Type B pancreatic cell (in vitro differentiated cells): ENCODE measurements at places on chromosomes 2 and 18. TPM values are rescaled to one million over a fixed set of nuclear protein-coding genes. Genes with fewer than 3 reads are reported as not detected.

The DSG4 gene
- 0.07 and 0.17 TPM in 2 replicates for total RNA-seq

The PREB gene
- 52.3 and 53.6 TPM in 2 replicates for total RNA-seq

The STPG4 gene
- total RNA-seq: 0.36 TPM in 1 of 2 replicates, not detected in the other

The PRKRA gene
- total RNA-seq: 52.2 and 69.5 TPM in 2 replicates

The FEV gene
- 12.5 and 51.1 TPM in 2 replicates for total RNA-seq

The APCDD1 gene
- 110 and 139 TPM in 2 replicates for total RNA-seq

The DYNAP gene
- total RNA-seq: not detected in 2 replicates

The GLI2 gene
- 10.5 and 28.6 TPM in 2 replicates for total RNA-seq

The ADAM23 gene
- total RNA-seq: 3.1 and 20.2 TPM in 2 replicates

- no peak for DNase-seq
Observed at GRCh38 chr18:7367336-7367735, 136.4 kb downstream of the LRRC30 start.

DNA sequence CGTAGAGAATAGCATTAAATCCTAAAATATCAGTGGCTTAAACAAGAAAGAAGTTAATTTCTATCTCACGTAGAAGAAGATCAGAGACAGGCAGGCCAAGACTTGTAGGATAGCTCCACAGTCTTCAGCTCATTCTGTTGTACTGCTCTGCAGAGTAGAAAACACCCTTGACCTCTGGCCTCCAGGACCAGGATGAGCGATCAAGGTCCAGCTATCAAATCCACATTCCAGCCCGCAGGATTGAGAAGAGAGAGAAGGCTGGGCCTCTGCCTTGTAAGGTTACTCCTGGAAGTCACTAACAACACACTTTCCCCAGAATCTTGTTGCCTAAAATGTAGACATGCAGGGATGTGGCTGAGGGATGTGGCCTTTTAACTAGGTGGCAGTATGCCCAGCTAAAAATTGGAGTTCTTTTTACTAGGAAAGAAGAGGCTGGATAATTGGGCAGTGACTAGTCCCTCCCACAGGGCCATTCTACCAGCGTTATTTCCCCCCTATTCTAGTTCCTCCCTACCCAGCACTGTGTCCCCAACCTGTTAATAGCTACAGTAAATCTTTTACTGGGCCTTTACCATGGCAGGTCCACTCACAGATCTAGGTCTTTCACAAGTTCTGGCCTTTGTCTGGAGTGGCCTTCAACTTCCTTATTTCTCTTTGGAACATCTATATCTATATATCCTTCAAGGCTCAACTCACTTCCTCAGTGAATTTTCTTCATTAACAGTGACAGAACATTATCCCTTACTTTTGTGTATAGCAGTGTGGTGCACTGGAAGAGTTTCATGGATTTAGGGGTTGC, 165.0 kb downstream of the DIS3L2 start:
- DNase-seq: no peak

DNA sequence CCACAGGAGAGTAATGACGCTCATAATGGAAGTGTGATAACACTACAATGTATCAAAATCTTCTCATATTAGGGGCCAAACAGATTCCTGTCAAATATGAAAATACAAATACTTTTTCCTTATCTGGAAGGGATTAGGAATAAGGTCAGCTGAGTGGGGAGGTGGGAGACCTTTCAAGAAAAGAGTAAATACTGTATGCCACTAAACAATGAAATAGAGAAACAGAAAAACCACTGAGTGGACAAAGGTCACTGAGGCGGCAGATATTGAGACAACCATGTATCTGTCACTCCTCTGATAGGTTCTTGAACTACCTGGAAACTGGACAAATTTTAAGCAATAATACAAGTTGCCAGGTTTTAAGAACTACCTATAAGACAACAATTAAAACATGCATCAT, 59.3 kb downstream of the RTTN start:
- DNase-seq: no peak

- DNase-seq: no peak
Observed at GRCh38 chr2:168365094-168365621, 90.9 kb upstream of the CERS6 start.

- no peak for DNase-seq
Observed at GRCh38 chr2:210496512-210496911, 20.0 kb upstream of the LANCL1 start.

DNA sequence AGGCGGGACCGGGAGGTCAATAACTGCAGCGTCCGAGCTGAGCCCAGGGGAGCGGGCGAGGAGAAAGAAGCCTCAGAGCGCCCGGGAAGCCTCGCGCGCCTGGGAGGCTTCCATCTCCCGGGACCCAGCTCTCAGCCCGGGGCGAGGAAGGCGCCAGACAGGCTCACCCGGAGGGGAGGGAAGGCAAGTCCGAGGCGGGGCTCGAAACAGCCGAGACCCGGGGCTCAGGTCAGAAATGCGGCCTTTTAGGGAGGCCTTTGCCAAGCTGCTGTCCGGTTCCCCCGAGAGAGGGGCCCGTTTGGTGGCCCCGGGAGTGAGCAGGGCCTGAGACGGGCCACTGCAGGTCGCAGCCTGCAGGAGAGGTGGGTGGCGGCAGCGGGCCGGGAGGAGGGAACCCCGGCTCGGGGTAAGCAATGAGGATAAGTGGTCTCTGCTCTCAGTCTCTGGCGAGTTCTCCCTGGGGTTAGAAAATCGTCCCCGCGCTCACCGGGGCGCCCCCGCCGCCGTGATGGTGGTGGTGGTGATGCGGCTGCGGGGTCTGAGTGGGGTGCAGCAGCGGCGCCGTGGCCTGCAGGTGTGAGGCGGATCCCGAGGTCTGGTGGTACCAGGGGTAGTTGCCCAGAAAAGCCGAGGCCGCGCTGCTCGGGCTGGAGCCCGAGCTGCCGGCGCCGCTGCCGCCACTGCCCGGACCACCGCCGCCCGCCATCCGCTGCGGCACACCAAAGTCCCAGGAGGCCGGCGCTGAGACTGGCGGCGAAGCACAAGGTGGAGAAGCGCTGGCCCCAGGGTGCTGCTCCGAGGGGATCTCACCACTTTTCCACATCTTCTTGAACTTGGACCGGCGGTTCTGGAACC, 2.4 kb downstream of the DLX2 start:
- peak; percentile 75 for DNase-seq

GRCh38 chr2:173924285-173924684, 40.9 kb downstream of the SP3 start:
- no peak for DNase-seq

GRCh38 chr18:12944709-12945108, 3.1 kb upstream of the SEH1L start:
- DNase-seq: no peak

GRCh38 chr2:215808194-215808593, 205.2 kb downstream of the MREG start:
- no peak for DNase-seq

DNA sequence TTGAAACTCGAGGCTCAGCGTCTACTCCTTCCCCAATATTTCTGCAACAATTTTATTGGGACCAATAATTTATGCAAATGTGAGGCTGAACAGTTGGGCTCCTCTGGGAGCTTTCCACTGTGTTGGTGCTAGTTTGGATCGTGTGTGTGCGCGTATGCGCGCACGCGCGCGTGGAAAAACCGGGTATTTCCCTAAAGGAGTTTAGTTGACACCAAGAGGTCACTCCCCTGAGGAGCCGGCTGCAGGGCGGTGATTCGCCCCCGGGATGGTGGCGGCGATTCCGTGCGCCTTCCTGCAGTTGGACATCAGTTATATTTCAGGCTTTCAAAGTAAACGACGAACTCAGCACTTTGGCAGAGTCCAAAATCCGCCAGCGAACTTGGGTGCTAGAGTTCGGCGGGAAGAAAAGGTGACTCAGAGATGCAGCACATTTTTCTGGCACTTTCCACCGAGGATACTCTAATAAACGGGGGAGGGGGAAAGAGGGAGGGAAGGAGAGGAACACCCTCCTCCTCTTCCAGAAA, 186.5 kb upstream of the FANCL start:
- peak; percentile 74 for DNase-seq

- no peak for DNase-seq
Observed at GRCh38 chr2:831225-831536, 119.5 kb upstream of the SNTG2 start.

DNA sequence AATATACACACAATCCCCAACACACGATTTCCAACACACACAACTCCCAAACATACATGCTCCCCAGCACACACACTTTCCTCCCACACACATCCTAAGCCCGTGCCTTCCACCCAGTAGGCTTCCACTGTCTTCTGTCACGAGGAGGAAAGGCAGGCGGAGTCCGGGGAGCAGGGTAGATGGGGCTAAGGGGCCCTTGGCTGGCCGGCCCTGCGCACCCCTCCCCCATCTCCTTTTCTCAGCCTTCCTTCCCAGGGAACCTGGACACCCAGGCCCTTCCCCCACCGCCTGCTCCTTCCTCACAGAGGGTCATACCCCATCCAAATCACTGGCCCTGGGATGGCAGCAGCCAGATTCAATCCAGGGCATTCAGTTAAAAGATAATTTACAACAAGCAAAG, 3.4 kb upstream of the PDCD1 start:
- DNase-seq: no peak

GRCh38 chr2:86027922-86028765, 77.5 kb downstream of the POLR1A start:
- no peak for DNase-seq

- no peak for DNase-seq
Observed at GRCh38 chr18:71727909-71728308, 816.2 kb downstream of the CBLN2 start.

- no peak for DNase-seq
Observed at GRCh38 chr2:43071599-43072550, 154.5 kb downstream of the ZFP36L2 start.

GRCh38 chr2:188138313-188138712, 153.4 kb upstream of the GULP1 start:
- DNase-seq: no peak

DNA sequence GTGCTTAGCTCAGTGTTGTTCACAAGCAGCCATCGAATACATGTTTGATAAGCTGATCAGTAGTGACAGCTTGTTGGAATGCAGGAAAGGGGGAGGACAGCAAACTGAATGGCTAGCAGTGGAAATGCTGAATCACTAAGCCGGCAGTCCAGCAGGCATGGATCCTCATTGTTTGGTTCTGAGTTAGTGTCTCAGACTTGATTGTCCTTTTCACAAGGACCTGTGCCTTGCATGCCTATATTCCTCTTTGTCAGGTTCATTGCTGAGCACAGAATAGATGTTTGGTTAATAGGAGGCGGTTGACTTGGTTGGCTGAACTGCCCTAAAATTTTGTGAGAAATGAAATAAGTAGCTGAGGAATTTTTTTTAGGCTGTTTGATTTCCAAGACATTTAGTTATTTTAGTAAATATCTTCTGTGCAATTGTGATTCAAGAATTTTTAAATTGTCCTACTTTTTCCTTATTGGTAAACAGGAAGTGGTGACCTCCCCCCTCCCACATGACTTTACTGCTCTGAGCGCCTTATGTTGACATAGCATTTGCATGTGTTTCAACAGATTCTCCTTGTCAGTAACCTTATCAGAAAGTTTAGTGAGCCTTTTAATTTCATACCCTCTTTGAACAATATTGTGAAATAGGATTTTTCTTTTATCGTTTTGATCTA, 21.4 kb upstream of the STON1 start:
- no peak for DNase-seq

GRCh38 chr2:19684516-19684915, 217.3 kb downstream of the TTC32 start:
- no peak for DNase-seq

GRCh38 chr2:12890066-12890465, 173.3 kb downstream of the TRIB2 start:
- DNase-seq: no peak

GRCh38 chr18:52963481-52963880, 623.5 kb downstream of the DCC start:
- no peak for DNase-seq

- no peak for DNase-seq
Observed at GRCh38 chr18:46660957-46661749, 4.1 kb upstream of the LOXHD1 start.
